ENCODE measurements at places on chromosomes 1 and 21.
A peak's percentile ranks its signal among the peaks of the same experiment; 100 is the strongest.

GRCh38 chr1:108209456-108210108, 9.4 kb upstream of the SLC25A24 start:
- DNase-seq = no peak

GRCh38 chr1:20107351-20107750, 12.0 kb downstream of the PLA2G2D start:
- no peak for DNase-seq

DNA sequence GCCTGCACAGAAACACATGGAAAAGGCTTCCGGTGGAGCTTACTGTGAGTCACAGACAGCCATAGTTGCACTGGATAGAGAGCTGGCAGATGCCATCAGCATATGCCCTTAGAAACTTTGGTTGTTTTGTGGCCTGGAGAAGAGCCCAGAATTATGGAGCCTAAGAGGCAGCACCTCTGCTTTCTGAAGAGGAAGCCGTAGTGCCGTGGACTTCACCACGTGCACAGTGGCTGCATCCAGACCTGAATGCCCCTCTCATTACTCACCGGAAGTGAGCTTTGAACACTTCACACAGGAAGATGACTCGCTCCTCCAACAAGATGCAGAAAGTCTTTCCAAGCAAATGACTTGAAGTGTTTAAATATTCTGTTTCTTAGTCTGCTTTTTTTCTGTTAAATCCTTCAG, 28.4 kb downstream of the JUN start:
- DNase-seq = peak; percentile 100

GRCh38 chr1:13661539-13661938, 38.4 kb upstream of the PRDM2 start:
- peak; percentile 75 for DNase-seq

DNA sequence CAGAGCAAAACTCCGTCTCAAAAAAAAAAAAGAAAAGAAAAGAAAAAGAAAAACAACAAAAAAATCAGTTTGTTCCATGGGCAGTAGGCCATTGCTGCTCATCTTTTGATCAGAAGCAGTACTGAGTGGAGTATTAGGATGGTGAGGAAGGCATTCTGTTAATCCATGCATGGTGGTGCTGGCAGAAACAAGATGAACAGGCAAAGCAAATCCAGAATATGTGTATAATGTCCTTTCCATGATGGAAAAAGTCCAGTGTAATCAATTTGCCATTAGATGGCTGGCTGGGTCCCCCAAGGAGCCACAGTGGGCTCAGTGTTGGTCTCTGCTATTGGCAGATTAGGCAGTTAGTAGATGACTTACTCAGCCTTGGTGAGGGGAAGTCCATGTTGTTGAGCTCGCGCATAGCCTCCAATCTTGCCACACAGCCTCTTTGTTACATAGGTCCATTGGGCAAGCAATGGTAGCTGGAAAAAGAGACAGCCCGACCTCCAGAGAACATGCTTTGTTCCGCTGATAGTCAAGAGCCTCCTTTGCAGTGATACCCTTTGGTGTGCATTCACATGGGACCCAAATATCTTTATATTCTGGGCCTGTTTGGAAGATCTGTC, 23.3 kb downstream of the H3-3A start:
- DNase-seq = no peak

- DNase-seq = no peak
Observed at GRCh38 chr1:2347409-2347785, 44.0 kb downstream of the MORN1 start.

DNA sequence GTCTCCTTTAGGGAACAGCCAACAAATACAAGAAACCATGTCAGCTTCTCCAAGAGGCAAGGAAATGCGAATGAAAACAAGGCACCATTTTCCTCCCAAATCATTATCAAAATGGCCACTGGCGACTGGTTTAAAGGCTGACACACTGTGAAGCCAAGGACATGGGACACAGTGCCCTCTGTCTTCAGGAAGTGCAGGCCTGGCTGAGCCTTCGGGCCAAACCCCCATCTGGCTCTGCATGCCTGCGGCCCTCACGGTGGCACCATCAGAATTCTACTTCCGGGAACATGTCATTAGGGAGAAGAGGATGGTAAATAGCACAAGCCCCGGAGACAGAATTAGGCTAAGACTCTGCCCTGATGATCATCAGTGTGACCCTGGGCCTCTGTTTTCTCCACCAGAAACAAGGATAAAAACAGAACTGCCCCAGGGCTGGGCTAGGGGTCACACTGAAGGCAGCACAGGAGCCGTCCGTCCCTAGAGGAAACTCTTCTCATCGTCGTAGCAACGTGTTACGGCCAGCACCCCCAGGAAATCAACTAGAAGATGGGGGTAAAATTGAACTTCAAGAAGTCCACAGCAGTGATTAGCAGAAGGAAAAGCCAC, 103.5 kb downstream of the NPHP4 start:
- no peak for DNase-seq

DNA sequence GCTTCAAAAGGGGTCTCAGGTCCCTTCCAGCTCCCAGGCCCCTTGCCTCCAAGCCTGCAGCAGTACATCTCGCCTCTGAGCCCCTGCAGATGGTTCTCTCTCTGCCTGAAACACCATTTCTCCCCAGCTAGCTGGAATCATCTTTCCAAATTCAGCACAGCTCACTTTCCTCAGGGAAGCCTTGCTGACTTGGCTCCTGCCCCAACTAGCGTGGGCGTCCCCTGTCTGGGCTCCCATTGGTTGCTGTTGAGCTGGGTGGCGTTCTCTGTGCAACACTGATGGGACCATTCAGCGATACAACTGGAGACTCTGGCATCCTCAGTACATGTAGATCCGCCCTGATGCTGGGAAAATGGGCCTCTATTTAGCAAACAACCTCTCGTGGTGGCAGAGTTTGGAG, 141.3 kb upstream of the IGSF21 start:
- DNase-seq = no peak

GRCh38 chr1:27527890-27528817, 38.2 kb upstream of the WASF2 start:
- no peak for DNase-seq

DNA sequence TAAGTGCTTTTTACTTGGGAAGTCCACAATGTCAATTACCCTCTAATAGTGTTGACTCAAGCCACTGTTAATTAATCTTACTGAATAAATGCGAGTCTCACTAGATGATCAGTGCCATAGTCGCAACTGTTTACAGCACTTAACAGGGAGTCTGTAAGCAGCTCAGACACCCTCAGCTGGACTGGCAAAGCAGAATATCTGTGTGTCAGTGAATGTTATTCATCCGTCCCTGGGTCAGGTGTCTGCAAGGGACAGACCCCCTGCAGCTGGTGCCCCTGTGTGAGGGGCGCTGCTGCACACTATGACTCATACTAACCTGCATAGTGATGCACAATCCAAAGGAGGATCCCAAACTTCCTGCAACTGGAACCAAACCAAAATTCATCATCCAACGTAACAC, 306.5 kb downstream of the HHIPL2 start:
- DNase-seq = no peak

Data from AG10803 (cell line).